CD8-positive, alpha-beta memory T cell (primary cell): ENCODE measurements at places on chromosomes 6 and 20. TPM values are rescaled to one million over a fixed set of nuclear protein-coding genes. Genes with fewer than 3 reads are reported as not detected.

GRCh38 chr6:112030961-112031660 lies 22.8 kb upstream of the CCN6 start:
- no peak for DNase-seq

- no peak for DNase-seq
Measured at GRCh38 chr20:33658510-33658909, 3.6 kb upstream of the C20orf144 start.

GRCh38 chr20:16955971-16956370 lies 207.8 kb downstream of the OTOR start:
- no peak for DNase-seq

- no peak for DNase-seq
Measured at GRCh38 chr6:6164367-6164766, 156.1 kb downstream of the F13A1 start.

GRCh38 chr6:156955494-156956183 lies 178.5 kb downstream of the ARID1B start:
- no peak for DNase-seq

DNA sequence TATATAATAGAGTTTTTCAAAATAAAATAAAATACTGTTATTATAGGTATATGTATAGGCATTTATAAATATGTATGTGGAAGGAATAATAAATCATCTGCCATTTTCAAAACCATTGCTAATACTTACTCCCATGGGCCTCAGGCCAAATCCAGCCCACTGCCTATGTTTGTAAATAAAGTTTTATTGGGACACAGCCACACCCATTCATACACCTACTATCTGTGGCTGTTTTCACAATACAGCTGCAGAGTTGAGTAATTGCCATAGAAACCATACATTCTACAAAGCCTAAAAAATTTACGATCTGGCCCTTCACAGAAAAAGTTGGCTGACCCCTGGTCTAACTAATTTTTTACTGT lies 9.5 kb downstream of the ALDH5A1 start:
- no peak for DNase-seq

DNA sequence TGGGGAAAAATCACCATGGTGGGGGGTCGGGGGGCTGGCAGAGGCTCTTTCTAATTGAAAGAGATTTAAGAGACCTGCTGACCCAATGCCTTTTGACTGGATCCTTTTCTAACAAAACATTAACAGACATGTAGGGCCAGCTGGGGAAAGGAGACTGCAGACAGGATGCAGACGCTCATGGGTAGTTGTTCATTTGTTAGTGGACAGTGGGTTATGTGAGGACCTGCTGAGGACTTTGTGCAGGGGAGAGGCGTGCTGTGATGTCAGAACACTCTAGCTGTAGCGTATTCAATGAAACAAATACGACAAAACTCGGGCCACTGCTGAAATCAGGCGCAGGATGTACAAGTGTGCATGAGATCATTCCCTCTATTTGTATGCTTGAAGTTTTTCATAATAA lies 1.2 kb downstream of the IP6K3 start:
- DNase-seq, result no peak

DNA sequence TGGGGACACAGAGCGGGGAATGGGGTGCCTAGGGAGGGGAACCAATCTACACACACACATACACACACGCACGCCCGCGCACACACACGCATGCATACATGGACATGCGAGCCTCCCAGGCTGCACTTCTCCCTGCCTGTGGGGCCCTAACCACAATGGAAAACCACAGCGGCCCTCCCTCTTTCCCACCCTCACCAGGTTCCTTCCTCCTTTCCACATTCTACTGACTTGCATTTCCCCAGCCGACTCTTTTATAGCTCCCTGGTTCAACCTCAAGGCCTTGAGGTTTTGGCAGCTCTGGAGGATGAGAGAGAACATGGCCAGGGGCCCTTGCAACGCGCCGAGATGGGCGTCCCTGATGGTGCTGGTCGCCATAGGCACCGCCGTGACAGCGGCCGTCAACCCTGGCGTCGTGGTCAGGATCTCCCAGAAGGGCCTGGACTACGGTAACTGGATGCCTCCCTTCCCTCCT lies at the start of gene BPI:
TSS of gene BPI (plus strand) at position 249 of the 472 bp plus-strand sequence. CDS start at position 317, 68 bp downstream.
- no peak for DNase-seq

- DNase-seq, result no peak
Measured at GRCh38 chr20:61991476-61991875, 74.2 kb downstream of the TAF4 start.

- peak; percentile 58 for DNase-seq
Measured at GRCh38 chr20:41135187-41135887, 2.0 kb upstream of the PLCG1 start.

DNA sequence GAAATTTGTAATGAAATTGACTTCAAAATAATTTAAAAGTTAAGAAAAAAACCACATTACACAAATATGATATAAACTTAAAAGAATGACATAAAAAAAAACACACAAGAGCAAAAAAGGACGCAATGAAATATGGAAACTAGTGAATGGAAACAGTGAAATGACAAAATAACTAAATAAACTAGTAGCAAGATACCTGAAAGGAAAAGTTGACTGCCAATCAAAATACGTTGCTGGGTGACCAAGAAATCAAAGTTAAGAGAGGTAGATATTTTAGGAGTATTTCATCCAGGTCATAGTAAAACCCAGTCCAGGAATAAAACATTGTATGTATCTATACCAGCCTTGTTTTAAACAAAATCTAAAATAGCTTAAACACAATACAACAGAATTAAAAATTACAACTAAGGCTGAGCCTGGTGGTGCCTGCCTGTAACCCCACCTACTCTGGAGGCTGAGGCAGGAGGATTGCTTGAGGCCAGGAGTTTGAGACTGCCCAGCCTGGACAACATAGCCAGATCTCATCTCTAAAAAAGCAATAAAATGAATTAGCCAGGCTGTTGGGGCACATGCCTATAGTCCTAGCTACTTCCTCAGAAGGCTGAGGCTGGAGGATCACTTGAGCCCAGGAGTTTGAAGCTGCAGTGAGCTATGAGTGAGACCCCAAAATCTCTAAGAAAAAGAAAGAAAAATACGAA lies 22.0 kb downstream of the C6orf15 start:
- DNase-seq, result no peak

- no peak for DNase-seq
Measured at GRCh38 chr20:48626226-48626937, 201.4 kb downstream of the PREX1 start.

GRCh38 chr6:71053475-71053874 lies 96.6 kb upstream of the B3GAT2 start:
- DNase-seq, result no peak

- DNase-seq, result no peak
Measured at GRCh38 chr6:84549917-84550316, 214.5 kb downstream of the TBX18 start.

GRCh38 chr6:37005827-37006567 lies 542 bp downstream of the FGD2 start:
- no peak for DNase-seq

GRCh38 chr6:152184917-152185574 lies 377.6 kb downstream of the ESR1 start:
- DNase-seq, result no peak

DNA sequence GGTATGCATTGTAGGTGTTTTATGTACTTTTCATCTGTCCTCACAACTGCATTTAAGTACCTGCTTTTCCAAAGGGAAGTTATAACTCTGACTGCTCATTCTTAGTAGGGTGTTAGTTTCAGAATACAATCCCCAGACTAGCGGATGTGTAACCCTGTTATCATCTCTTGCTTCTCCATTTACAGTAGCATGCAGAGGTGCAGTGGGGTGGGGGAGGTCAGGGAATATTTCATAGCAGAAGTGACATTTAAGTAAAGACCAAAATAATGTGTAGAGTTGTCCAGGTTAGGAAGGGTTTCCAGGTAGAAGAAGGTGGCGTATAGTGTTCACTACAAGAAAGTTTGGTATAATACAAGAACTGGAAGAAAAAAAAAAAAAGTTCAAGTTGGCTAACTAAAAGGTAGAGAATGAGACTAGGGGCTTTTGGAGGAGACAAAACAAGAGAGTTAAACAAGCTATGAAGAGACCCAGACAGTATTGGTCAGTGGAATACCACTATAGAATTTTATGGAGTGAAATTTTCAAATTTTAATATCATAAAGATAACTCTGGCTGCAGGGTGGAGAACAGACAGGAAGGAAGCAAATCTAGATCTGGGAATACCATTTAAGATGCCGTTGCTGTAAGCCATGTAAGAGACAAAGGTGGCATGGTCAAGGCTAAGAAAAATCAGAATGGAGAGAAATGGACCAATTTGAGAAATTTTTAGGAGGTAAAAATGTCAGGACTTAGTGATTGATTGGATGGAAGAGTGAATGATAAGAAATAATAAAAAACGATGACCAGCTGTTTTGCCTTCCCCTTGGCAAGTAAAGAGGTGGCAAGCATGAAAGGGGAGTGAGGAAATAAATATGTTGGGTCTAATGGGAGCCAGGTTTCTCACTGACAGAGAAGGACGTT lies 2.2 kb upstream of the AHI1 start:
- DNase-seq, result no peak

ARMC12 gene
- total RNA-seq, result 0.38 TPM

NRSN1 gene
- not detected for total RNA-seq

MEP1A gene
- not detected for total RNA-seq

FAM83B gene
- total RNA-seq, result not detected

SPDEF gene
- total RNA-seq, result not detected

RAET1L gene
- total RNA-seq, result not detected

LHFPL5 gene
- not detected for total RNA-seq

IPCEF1 gene
- 17.7 TPM for total RNA-seq

HLA-DQB1 gene
- total RNA-seq, result 16.0 TPM

COL21A1 gene
- total RNA-seq, result not detected

AGPAT1 gene
- total RNA-seq, result 42.6 TPM

SAMD3 gene
- total RNA-seq, result 14.5 TPM

SULF2 gene
- 1.4 TPM for total RNA-seq

ADTRP gene
- 3.9 TPM for total RNA-seq

TULP4 gene
- total RNA-seq, result 26.9 TPM

CEBPB gene
- total RNA-seq, result 25.3 TPM
